Aorta (tissue), 5 donors: ENCODE measurements at places on chromosomes 2 and 18.

GRCh38 chr2:82837588-82838304 is 1621.3 kb downstream of the SUCLG1 start:
- DNase-seq: no peak

GRCh38 chr2:84959566-84960506 is 11.1 kb upstream of the KCMF1 start:
- no peak for DNase-seq

- DNase-seq: no peak
Measured at GRCh38 chr2:71674158-71674851, 220.9 kb downstream of the DYSF start.

DNA sequence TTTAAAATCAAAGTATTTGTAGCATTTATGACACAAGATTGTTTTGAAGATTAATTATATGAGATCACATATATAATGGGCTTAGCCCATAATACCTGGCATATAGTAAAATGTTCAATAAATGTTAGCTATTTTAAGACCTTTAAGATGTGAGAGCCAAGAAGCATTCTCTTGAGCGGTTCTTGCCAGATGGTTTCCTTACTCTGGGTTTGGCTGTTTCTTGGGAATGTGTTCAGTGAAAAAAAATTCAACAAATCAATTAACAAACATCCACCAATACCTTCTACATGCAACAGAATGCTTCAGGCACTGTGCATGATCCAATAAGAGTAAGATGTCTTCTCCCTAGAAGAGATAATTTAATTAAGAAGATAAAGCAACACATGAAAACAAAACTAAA is 230.4 kb downstream of the CMPK2 start:
- DNase-seq: no peak

DNA sequence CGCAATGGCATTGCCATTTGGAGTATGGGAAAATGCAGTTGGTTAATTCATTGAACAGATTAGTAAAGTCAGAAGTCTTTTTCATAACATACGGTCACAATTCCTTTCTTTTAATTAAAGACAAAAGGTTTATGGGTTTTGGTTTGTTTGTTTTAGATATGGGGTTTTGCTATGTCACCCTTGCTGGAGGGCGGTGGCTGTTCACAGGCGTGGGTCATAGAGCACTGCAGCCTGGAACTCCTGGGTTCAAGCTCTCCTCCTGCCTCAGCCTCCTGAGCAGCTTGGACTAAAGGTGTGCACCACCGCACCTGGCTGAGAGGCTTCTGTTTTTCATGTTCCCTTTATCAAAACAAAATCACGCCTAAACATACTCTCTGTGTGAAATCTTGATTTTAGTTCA is 18.7 kb upstream of the ELAC1 start:
- DNase-seq: no peak

- DNase-seq: no peak
Measured at GRCh38 chr2:55493220-55493619, 26.3 kb upstream of the CFAP36 start.

DNA sequence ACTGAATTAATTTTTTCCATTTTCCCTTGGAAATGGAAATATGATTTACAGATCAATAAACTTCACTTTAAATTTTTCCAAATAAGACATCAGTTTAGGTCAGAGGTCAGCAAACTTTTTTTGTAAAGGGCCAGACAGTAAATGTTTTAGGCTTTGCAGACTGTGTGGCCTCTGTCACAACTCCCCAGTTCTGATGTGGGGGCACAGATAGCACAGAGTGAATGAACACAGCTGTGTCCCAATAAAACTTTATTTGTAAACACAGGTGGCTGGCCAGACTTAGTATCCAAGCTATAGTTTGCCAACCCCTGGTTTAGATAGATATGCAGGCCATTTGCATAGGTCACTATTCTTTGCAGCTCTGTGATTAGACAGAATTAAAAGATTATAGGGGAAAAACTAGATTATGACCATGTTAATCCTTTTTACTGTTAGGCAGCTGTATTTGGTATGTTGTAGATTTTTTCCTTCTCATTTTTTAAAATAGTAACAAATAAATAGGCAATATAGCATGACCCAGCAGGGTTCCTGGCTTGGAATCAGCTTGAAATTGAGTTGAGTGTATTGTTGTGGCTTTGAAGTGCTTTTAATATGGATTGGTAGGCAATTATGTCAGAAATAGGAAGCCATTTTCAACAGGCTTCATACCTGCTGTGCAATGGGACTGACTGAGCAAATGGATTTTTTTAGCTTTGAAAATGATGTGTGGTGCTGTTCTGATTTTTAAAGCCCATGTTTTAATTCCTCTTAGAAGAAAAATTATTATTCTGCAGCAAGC is 59.7 kb downstream of the WDSUB1 start:
- no peak for DNase-seq

DNA sequence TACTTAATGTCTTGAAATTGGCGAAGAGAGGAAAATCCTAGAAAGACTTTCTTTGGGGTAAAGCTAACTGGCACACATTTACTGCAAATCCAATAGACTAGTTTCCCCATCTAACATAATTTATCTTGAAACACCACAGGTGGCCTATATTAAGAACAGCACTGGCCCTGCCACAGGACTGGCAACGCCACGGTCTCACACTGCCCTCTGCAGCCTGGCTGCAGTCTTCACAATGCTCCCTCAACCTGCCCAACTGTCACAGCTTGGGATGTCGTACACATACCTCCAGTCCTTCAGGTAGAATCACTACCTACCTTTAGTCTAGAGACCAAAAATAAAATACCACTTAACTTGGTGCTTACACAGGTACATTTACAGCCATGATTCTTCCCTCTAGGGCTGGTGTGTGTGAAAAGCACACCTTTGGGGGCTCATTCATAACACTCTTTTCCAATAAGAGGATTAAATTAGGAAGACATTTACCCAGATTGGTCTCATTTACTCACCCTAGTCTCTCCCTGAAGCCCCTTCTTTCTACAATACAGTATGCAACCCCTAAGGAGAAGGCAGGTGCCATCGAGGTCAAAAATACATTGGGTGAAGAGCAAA is 222.2 kb downstream of the C1D start:
- peak; percentile 87 for DNase-seq

- no peak for DNase-seq
Measured at GRCh38 chr2:196160946-196161345, 10.4 kb downstream of the STK17B start.

- DNase-seq: no peak
Measured at GRCh38 chr2:46411245-46411641, 68.1 kb upstream of the TMEM247 start.

- no peak for DNase-seq
Measured at GRCh38 chr18:57209713-57210106, 62.8 kb downstream of the BOD1L2 start.

GRCh38 chr2:177852389-177852788 is 220.2 kb downstream of the PDE11A start:
- no peak for DNase-seq

GRCh38 chr2:193476171-193476800 is 1281.6 kb upstream of the TMEFF2 start:
- no peak for DNase-seq

DNA sequence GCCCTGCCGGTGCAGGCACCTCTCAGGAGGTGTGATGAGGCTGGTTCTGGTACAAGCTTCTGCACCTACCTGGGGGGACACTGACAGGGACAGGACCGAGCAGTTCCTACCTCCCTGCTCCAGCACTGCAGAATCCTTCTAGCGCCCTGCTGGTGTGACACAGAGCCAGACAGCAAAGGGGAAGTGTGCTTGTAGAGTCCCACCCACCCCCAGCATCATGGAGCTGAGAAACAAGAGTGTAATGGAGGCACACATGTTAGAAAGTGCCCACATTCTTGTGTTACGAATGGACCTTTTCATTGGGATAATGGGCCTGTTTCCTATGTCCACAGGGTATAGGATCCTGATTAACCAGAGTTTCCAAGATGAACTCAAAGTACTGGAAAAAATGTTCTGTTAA is 38.3 kb downstream of the OXER1 start:
- DNase-seq: no peak

DNA sequence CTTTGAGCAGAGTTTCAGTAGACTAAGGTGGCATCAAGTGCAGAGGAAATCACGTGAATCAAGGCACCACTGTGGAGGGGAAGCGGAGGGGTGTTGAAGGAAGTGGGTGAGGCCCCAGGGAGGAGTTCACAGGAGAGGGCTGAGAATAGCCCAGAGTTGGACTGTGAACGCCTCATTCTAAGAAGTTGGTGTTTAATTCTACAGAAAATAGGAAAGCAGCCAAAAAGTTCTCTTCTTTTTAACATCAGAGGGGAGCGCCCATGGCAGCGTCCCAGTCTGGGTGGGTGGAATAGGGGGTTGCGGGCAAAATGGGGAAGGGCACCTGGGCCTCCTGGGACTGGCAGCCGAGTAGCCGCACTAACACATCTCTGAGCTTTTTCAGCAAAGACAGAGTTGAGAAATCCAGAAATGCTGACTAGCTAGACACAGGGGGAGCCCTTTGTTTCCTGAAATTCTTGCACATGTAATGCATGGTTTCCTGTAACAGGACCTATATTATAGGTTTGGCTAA is 97.0 kb downstream of the NEB start:
- DNase-seq: no peak

GRCh38 chr2:1747065-1747941 is 3.0 kb upstream of the PXDN start:
- DNase-seq: peak; percentile 68

DNA sequence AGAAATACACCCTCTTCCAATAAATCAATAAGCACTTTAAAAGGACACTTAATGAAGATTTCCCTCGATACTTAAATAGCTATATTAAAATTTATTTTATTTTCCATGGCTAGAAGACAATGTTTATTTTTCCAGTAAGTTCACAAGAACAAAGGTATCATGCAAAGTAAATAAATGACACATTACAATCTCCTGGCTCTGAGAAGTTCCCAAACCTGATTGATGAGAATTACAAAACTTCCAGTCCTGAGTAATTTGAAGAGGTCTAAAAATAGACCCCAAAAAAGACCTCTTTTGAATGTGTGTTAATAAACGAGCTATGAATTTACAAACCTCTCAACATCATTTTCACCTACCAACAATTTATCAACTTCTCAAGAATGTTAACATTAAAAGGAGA is 1.5 kb upstream of the PEX13 start:
- DNase-seq: no peak

GRCh38 chr18:55489034-55489986 is 98.7 kb downstream of the TCF4 start:
- DNase-seq: no peak

DNA sequence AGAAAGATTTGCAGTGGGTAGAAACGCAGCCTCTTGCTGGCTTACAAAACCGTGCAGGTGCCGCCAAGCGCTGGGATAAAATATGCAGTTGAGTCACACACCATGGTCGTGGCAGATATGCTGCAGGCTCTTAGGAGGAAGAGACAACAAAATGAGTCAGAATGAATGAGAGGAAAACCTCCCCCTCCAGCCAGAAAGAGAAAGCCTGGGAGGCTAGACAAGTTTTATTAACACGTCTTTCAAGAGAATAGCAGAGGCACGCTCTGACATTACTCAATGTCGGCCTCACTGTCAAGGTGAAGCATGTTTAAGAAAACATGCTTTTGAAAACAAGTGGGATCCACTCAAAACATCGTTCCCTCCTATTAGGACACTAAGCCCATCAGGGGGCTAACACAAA is 37.1 kb upstream of the ZCCHC2 start:
- DNase-seq: no peak

DNA sequence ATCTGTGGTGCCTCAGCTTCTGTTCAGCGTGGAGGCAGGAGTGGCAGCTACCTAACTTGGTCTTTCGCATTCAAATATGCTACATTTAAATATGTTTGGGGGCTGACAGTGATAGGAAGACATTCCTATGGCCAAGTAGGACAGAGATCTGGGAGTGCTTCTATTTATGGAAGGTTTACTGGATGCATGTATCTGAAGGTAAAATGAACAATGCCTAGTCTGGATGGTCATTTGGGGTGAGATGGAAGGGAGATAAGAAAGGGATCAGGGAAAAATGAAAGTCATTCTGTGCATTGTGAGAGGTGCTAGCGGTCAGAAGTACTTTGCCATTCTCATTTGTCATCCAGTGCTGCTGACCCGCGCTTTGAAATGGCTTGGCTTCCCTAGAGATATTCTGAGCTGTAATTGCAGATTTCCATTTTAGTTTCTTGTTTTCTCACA is 300.9 kb upstream of the FBXO11 start:
- DNase-seq: no peak
